ENCODE measurements at places on chromosomes 3 and 15. TPM values are rescaled to one million over a fixed set of nuclear protein-coding genes. Genes with fewer than 3 reads are reported as not detected.

Gene DCLK3
- total RNA-seq: 0.05 TPM

GRCh38 chr3:140706360-140706759, 28.5 kb downstream of the TRIM42 start:
- no peak for DNase-seq

DNA sequence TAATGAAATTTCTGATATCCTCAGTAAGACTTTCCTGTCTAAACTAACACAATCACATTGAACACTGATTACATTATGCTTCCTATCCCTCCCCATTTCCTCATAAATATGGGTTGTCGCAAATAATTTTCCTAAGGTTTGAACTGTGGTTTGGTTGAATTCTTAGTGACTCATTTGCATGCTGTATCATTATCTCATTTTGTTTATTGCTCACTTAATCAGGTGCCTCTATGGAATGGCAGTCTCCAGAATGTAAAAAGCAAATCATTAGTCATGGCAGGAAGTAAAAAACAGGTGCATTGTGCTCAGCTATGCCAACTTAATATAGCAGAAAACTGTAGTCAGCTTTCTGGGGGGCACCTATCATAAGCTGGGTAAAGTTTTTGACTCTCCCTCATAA, 216.0 kb upstream of the ZBTB20 start:
- no peak for DNase-seq

- no peak for DNase-seq
Measured at GRCh38 chr3:47113669-47114365, 50.1 kb downstream of the SETD2 start.

DNA sequence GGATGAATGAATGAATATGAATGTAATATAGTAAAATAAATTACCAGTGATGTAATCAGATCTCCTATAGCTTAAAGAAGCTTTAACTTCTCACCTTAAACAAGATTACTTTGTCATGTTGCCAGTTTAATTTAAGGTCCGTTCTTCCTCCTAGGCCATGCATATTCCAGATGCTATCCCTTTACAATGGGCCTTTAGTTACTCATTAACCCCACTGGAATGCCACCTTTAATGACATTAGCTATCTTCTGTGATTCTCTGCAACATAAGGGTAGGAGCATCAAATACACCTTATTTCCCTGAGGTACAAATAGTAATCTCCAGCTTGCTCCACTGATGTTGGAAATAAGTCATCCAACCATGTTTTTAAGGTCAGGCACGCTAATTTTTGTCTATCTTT, 63.0 kb upstream of the TIMP4 start:
- no peak for DNase-seq

GRCh38 chr3:66010739-66011655, 27.7 kb downstream of the MAGI1 start:
- DNase-seq: peak; percentile 80
